ENCODE measurements at places on chromosomes 12 and 14.

DNA sequence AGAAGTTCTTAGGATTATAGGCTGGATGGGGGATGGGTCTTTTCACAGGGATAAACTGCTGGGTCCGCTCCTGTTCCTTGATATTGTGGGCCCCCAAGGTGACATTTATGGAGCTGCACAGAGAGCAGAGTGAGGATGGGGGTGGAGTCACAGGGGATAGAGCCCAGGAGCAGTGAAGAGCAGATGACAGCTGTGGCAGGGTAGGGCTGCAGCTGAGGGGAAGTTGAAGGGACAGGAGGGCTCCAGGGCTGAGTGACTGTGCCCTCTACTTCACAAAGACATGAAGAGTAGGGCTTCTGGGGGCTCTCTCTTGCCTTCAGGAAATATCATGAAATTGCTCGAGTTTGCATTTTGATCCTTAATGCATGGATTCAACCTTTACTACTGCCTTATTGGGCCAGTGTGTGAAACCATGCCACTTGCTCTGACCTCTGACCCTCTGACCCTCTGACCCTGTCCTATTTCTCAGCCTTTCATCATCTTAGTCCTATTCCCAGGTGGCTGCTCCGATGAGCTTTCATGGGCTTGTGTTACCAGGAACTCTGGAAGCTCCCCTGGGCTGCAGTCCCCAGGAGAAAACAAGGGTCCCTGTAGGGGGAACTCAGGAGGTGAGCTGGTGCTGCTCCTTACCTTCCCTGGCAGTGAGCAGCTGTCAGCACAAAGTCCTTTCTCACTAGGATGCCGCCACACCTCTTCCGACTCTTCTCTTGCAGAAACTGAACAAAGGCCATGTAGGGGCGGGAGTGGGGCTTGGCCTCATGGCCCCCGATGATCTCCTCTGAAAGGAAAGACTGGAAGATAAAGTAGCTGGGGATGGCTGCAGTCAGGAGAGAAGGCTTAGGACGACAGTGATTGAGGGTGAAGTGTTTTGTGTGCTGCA, 1.6 kb downstream of the GZMH start:
- DNase-seq: no peak

DNA sequence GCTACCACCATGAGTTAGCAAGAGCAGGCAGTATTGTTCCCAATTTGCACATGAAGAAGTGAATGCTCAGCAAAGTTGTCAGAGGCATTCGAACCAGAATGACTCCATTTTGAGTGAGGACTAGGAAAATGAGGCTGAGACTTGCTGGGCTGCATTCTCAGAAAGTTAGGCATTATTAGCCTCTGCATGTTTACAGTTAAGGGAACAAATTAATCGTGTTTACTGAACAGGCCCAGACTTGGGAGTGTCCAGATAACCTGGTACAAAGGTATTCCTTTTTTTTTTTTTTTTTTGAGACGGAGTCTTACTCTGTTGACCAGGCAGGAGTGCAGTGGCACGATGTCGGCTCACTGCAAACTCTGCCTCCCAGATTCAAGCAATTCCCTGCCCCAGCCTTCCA, 22.5 kb upstream of the VWF start:
- no peak for DNase-seq

DNA sequence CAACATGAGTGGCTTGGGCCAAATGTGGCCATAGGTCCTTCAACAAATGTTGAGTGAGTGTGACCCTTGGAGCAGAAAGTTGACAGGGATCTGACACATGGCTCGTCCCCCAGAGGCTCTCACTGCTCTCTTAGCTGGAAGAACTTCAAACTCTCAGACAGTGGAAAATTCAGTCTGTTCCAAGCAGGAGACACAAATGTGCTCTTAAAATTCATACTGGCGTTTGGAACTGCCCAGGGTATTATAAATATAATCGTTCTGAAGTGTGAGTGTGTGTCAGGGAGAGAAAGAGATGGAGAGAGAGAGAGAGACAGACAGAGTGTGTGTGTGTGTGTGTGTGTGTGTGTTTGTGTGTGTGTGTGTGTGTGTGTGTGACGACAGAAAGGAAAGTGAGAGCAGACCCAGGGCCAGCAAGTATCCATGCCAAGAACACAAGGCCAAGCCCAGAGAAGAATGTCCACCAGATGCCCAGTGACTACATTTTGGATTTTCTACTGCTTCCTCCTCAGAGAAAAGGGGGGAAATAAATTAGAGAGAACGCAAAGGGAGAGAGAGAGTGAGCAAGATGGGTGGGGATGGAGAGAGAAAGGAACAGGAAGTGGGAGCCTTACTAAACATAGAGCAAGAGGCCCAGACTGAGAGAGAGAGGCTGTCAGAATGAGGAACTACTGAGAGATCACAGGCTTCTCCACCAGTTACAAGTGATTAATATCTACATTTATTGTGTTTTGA, 193.6 kb upstream of the NUDT4 start:
- peak; percentile 88 for DNase-seq

- DNase-seq: no peak
Observed at GRCh38 chr12:116156614-116157013, 120.9 kb downstream of the MED13L start.

DNA sequence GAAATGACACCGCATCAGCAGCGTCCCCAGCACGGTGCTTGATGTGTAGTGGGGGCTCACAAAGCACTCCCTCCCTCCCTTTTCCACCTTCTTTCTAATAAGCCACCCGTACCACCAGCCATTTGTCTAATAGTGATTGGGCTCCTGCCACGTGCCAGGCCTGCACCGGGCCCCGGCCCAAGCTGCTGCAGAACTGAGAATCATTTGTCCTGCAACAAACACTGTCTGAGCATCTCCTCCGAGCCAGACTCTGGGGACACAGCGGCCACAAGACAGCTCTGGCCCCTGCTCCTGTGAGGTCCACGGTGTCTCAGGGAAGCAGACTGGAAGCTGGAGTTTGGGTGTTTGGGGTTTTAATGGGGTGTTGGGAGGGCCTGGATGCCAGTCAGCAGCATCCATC, 43.9 kb downstream of the MVK start:
- no peak for DNase-seq

DNA sequence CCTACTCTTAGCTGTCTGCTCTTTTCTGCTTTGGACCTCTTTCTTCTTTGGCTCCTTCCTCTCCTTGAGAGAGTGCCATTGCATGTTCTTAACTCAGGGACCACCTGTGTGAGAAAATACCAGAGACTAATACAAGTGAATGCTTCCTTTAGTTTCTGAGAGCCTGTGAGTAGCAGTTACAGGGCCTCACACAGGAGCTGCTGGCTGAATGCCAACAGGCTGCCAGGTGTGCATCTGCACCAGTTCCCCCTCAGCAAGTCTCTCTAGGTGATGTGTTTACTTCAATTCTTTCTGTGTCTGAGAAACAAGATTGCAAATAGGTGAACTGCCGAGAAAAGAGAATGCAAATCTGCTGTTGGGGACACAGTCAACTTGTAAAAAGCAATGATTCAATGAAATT, 108.2 kb downstream of the STXBP6 start:
- DNase-seq: no peak

DNA sequence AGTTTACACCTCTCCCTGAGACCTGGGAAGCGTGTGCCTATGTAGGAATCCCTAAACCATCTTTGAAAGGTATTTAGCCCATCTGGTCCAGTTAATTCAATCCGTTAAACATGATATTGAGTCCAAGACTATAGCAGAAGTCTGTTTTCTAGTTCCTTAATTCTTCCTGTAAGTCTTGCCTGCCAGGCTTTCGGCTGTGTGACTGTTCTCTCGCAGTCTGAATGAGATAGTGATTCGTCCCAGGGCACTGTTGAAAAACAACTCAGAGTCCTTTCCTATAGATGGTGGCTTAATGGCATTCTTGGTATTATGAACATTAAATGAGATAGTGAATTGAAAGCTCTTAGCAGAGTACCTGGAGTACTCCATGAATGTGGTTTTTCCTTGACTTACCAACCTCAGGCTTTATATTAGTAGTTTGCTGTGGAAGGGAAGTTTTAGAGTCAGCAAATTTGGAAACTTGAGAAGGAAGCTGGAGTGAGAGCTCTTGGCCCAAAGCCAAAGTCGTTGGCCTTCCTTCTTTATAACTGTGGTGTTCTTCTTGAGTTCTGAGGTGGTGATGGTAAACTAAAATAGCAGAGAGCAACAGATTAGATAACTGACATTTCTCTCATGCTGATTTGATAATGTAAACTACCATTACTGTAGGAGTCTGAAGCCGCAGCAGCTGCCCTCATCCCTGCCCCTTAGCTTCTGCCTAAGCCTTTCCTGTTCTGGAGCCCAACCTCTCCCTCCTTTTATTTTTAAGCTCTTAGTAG, 76.5 kb downstream of the TGFB3 start:
- DNase-seq: peak; percentile 38

DNA sequence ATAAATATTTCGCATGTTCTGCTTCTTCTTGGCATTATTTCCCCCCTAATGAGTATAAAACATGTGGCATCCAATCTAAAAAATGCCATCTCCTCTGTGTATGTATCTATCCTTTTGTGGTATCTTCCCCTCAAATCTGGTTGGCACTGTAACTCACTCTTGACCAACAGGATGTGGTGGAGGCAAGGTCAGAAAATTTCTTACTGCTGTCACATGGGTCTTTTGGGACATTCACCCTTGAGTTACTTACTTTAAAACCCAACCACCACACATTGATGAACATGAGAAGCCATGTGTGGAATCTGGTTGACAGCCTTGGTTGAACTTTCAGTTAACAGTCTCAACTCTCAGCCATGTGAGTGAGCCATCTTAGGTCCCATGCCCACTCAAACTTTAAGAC, 516.9 kb downstream of the SLC16A7 start:
- no peak for DNase-seq

- DNase-seq: no peak
Observed at GRCh38 chr12:31008241-31008761, 65.4 kb upstream of the DDX11 start.

DNA sequence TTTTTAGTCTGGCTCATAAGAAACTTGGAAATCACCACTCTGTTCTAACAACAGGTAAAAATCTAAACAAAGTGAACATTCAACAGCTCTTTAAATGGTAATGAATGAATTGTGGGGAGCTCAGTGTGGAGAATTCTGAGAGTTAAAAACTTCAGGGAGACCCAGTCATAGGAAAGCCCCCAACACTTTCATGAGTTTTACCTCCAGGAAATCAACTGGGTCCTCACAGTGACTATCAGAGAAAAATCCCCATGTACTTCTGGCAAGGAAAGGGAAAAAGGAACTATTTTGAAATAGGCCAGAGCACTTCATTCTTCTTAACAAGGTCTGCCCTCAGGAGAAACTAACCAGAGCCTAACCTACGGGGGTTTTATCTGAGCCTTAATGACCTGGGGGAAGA, 134.7 kb downstream of the CMAS start:
- DNase-seq: no peak

DNA sequence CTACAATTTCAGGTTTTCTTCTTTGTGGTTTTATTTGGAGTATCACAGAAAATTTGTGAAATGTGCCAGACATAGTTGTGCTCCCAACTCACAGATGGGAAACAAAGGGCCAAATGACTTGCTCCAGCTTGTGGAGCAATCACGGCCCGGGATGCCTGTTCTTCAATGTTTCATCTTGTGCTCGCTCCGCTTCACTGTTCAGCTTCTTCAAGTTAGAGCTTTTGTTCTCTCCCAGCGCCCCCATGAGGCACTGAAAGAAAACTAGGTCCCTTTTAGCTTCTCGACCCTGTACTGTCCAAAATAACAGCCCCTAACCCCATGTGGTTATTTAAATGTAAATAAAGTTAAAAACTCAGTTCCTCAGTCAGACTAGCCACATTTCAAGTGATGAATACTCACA, 187.9 kb upstream of the STXBP6 start:
- DNase-seq: no peak

GRCh38 chr12:18400186-18400585, 138.9 kb downstream of the PIK3C2G start:
- DNase-seq: no peak

- peak; percentile 11 for DNase-seq
Observed at GRCh38 chr14:46490238-46490685, 161.3 kb downstream of the RPL10L start.

DNA sequence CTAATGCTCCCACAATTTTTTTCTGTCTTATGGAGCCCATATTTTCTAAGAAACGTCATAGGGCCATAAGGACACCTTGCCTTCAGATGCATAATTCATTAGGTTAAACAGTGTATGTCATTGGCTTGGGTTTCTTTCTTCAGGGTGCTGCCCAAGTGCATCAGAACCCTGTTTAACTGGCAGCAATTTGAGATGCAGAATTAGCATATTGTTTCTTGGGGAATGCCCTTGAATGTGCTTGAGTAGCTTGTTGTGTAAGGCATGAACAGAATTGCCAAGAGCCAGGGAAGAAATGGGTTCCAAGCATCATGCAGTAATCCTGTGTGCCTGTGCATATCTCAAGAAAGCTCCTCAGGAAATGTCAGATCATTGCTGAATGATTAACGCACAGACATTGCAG, 277.2 kb downstream of the SYT1 start:
- DNase-seq: no peak

DNA sequence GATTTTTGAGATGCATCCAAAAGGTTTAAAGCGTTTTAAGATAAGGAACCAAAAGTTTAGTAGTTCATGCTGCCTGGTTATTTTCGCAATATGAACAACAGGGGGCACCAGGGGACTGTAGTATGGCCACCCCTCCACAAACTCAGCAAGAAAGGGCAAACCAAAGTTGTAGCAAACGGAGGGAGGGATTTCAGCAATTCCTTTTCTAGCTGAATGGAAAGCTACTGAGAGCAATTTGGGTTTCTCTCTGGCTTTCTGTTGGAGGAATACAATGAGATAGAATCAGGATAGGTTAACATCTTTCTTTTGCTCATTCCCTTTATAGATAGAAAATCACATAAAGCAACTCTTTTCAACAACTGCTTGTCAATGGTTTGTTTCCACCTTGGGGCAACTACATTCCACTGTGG, 62.5 kb downstream of the DRAM1 start:
- DNase-seq: peak; percentile 66

DNA sequence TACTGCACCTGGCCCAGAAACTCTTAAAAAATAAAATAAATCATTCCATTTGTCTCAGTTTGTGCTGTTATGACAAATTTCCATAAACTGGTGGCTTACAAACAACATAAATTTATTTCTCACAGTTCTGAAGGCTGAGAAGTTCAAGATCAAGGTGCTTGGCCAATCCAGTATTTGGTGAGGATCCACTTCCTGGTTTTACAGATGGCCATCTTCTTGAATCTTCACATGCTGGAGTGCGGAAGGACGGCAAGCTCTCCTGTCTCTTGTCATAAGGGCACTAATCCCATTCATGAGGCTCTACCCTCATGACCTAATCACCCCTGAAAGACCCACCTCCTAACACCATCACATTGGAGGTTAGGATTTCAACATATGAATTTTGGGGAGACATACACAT, 29.9 kb upstream of the MYBPC1 start:
- DNase-seq: peak; percentile 26
